ENCODE measurements at places on chromosomes 1 and 21.

GRCh38 chr1:177185209-177185608 lies 14.5 kb downstream of the BRINP2 start:
- H3K36me3 ChIP-seq: no peaks in the 10 kb centered on the region
- DNase-seq: peak; percentile 42
- peaks cover 21% of the 10 kb centered on the region for H3K27me3 ChIP-seq
- H3K4me1 ChIP-seq: peaks cover 12% of the 10 kb centered on the region
- no peak overlapping the region for H3K4me3 ChIP-seq
- H3K27ac ChIP-seq: no peak overlapping the region

- no peak overlapping the region for H3K27ac ChIP-seq
- DNase-seq: no peak
- no peak overlapping the region for H3K4me3 ChIP-seq
- peaks cover 9% of the 10 kb centered on the region for H3K27me3 ChIP-seq
- H3K4me1 ChIP-seq: peaks cover 23% of the 10 kb centered on the region
Measured at GRCh38 chr21:33364830-33365229, 38.4 kb upstream of the IFNGR2 start.

DNA sequence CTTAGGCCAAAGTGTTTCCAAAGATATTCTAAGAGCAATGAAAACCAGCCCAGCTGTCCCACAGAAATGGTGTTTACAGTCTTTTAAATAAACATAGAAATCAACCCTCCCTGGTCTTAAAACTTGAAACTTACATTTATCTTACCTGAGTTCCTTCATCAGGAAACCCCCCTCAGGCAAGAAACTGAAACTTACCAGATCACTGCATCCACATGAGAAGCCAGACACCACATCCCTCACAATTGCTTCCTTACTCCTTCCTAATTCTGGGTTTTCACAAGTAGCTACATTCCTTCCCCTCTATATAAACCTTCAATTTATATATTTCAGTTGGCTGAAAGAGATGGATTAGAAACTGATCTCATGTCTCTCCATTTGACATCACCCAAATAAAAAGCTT lies 563.0 kb upstream of the CHRM3 start:
- H3K4me1 ChIP-seq: no peaks in the 10 kb centered on the region
- H3K4me3 ChIP-seq: no peak overlapping the region
- DNase-seq: no peak
- H3K27ac ChIP-seq: no peak overlapping the region

GRCh38 chr1:68551459-68551858 lies 54.6 kb upstream of the DEPDC1 start:
- DNase-seq: no peak
- H3K27me3 ChIP-seq: no peaks in the 10 kb centered on the region
- H3K4me1 ChIP-seq: no peaks in the 10 kb centered on the region
- peaks cover 15% of the 10 kb centered on the region for H3K36me3 ChIP-seq

- H3K4me3 ChIP-seq: no peak overlapping the region
- no peaks in the 10 kb centered on the region for H3K27me3 ChIP-seq
- 0 out of 2 replicates have a peak, but pooled peaks cover under 1% of the 10 kb centered on the region for H3K4me1 ChIP-seq
- H3K27ac ChIP-seq: no peak overlapping the region
- no peaks in the 10 kb centered on the region for H3K36me3 ChIP-seq
Measured at GRCh38 chr1:194374649-194375048, 1188.2 kb upstream of the B3GALT2 start.

GRCh38 chr1:1802871-1803270 lies 24.6 kb upstream of the NADK start:
- no peak overlapping the region for H3K4me3 ChIP-seq
- no peak for DNase-seq
- H3K4me1 ChIP-seq: no peaks in the 10 kb centered on the region

Data from WTC11 (cell line).